ENCODE measurements at places on chromosomes 2 and 18.

GRCh38 chr18:51017140-51017879 is 12.7 kb upstream of the SMAD4 start:
- DNase-seq: no peak

- DNase-seq: no peak
Measured at GRCh38 chr2:69092857-69093256, 79.9 kb downstream of the ANTXR1 start.

GRCh38 chr2:20216130-20217025 is 8.6 kb downstream of the SDC1 start:
- no peak for DNase-seq

DNA sequence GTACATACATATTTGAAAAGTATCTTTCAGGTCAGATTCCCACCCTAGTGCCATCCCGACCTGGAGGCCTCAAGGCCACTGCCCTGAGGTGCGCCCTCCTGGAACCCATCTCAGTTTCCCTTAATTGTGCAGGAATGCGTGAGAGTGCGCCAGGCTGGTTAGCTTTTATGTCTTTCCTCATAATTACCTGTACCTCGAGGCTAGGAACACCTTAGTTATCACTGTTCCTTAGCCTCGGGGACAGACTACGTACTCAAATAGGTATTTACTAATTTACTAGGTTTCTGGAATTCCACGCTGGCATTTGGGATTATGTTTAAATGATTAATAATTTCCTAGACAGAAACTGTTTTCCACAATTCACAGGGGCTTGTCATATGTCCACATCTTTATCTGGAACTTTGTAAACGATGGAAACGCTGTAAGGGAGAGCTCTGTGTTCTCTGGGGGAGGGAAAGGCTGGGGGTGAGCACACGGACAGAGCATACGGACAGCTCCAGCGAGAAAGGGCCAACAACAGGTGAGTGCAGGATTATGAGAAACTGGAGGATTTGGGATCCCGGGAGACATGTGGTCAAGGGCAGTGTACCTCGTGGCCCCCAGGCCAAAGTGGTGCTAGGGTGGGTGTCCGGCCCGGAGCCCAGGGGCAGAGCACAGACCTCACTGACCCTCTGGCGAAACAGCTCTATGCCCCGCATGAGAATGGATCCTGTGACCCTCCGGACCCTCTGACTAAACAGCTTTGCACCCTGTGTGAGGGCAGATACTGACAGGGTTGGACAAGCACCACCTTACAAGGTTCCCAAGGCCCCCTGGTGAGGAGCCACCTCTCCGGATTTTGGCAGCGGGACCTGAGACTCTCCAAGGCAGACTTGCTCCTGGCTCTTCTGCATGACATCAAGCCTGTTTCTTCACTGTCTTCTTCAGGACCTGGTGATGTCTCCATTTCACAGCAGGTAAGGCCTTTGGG is 102.0 kb upstream of the PXDN start:
- no peak for DNase-seq

DNA sequence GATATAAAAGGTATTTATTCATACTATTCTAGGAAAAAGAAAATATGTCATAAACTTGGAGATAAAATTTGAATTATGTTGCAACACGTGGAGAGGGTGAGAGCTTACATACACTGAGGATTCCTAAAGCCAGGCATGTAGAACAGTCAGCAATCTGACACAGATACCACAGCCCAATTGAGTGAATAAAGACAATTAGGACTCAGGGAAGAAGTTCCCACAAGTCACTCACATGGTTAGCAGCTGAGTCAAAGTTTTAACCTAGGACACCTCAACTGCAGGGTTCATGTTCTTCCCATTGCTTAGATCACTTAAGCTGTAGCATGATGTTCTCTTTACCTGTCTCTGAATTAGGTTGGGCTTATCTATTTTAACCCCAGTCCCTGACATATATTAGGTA is 189.5 kb downstream of the CMPK2 start:
- no peak for DNase-seq

- no peak for DNase-seq
Measured at GRCh38 chr2:113981404-113982134, 91.7 kb downstream of the ACTR3 start.

Measured in NCI-H774 (cell line).